Ovary (tissue), 10 donors: ENCODE measurements at places on chromosomes 2 and 18. TPM values are rescaled to one million over a fixed set of nuclear protein-coding genes. Genes with fewer than 3 reads are reported as not detected.

The GREB1L gene
- total RNA-seq, result 22.8 TPM

The ANKRD30BL gene
- not detected for total RNA-seq

The TTN gene
- 1.0 TPM for total RNA-seq

The B3GNT7 gene
- 25.3 TPM for total RNA-seq

The OSR1 gene
- 5.3 TPM for total RNA-seq

The WIPF1 gene
- 24.4 TPM for total RNA-seq

The KCNJ13 gene
- not detected for total RNA-seq

The VWA3B gene
- 2.9 TPM for total RNA-seq

The CCDC74B gene
- 6.8 TPM for total RNA-seq

The BMP10 gene
- not detected for total RNA-seq

The DAW1 gene
- total RNA-seq, result 0.60 TPM

The LONRF2 gene
- 50.4 TPM for total RNA-seq

The SCN9A gene
- 2.0 TPM for total RNA-seq

The CPS1 gene
- 8.7 TPM for total RNA-seq

The LRRFIP1 gene
- total RNA-seq, result 69.8 TPM

The LIMS4 gene
- total RNA-seq, result 2.4 TPM

The STPG4 gene
- total RNA-seq, result not detected

The SLC30A3 gene
- not detected for total RNA-seq

The ALPI gene
- total RNA-seq, result not detected

The TUBA3E gene
- 1.3 TPM for total RNA-seq

The SPP2 gene
- 0.34 TPM for total RNA-seq

The NPPC gene
- total RNA-seq, result not detected

The SERPINB12 gene
- not detected for total RNA-seq

The DIPK1C gene
- not detected for total RNA-seq

The EPAS1 gene
- 124 TPM for total RNA-seq

The SNORC gene
- 0.76 TPM for total RNA-seq

The ACVR1C gene
- 4.3 TPM for total RNA-seq

The FSIP2 gene
- total RNA-seq, result 0.61 TPM

The ASAP2 gene
- total RNA-seq, result 17.3 TPM

The RBM45 gene
- total RNA-seq, result 11.8 TPM
